ENCODE measurements at places on chromosomes 3 and 15.

GRCh38 chr3:57948080-57948671, 60.0 kb upstream of the FLNB start:
- no peak for DNase-seq

- DNase-seq = peak; percentile 96
Observed at GRCh38 chr3:15205934-15206661, at the start of gene CAPN7. CAPN7 (plus strand) TSS chr3:15206246; CDS start chr3:15206496, 250 bp downstream.

DNA sequence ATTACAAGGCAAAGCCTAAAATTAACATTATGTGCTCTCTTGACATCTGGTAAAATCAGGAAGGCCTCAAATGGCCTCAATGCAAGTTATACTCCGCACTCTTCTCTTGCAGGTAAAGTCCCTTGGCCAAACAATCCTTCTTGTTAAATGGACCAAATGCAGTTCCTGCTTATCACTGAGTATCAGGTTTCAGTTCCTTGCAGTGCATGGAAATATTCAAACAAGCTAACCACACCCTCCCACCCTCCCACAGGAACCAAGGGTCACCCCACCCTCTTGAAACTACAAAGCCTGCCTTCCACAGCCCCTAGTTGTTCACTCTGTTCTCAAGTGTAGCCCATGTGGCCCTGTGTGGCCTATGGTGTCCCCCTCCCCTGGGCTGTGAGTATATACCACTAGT, 171.9 kb upstream of the CADPS start:
- DNase-seq = no peak

- no peak for DNase-seq
Observed at GRCh38 chr15:93239591-93239990, 150.6 kb upstream of the RGMA start.

- no peak for DNase-seq
Observed at GRCh38 chr15:75661100-75661755, 13.5 kb downstream of the SNX33 start.

DNA sequence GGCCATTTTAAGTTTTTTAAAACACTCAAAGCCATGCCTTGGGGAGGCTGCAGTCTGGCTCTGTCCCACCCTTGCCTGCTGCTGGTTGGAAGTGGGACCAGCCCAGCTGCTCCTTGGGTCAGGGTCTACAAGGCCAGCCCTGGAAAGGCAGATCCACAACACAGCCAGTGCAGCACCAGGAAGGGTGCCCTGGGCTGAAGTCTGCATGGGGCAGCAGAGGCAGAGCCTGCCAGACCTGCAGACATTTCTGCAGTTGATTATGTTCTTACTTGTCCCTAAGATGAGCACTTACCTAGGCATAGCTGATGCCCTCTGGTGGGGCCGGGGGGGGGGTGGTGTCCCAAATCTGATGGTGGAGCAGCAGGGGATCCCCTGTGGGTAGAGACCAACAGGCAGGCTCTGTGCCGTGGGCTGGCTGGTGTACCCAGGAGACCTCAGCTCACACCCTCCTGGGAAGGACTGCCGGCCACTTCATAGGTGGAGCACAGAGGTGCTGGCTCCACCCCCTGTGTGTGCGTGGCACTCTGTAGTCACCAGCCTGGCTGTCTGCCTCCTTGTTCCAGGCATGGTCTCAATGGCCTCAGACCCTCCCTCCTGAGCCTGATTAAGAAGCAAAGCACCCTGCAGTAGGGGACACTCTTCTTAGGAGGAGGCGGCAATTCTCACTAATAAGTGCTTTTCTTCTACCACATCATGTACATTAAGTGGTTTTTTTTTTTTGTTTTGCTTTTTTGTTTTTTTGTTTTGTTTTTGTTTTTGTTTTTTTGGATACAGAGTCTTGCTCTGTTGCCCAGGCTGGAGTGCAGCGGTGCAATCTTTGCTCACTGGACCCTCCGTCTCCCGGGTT, 97.4 kb upstream of the KLF13 start:
- peak; percentile 24 for DNase-seq

GRCh38 chr3:193638833-193639232, 45.8 kb downstream of the OPA1 start:
- no peak for DNase-seq

GRCh38 chr3:185866555-185866954, 41.7 kb upstream of the IGF2BP2 start:
- no peak for DNase-seq

DNA sequence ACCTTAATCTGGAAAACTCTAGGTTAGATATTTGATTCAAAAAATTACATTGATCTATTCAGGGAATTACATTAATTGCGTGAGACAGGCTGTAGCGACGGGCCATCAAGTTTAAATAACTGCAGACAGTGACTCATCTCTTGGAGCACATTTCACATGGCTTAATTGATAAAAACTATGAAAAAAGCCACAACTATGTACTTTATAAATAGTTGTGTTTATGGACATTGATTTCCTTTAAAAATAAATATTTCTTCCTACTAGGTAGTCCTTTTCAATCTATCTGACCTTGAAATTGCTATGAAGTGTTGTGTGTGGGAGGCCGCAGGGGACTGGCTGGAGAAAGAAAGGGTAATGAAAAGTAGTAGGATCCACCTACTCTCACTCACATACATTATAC, 157.8 kb downstream of the IL1RAP start:
- DNase-seq = no peak

DNA sequence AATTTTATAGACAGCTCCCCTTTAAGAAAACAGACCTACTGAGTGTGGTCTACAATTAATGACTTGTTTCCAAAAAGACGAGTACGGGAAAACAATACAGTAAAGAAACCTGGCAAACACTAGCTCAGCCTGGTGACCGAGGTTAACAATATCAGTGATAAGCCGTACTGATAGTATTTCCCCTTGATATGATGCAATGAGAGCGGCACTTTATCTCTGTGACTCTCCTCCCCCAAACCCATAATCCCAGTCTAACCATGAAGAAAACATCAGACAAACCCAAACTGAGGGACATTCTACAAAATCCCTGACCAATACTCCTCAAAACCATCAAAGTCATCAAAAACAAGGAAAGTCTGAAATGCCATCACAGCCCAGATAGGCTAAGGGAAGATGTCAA, 8.2 kb downstream of the DENND4A start:
- DNase-seq = no peak

DNA sequence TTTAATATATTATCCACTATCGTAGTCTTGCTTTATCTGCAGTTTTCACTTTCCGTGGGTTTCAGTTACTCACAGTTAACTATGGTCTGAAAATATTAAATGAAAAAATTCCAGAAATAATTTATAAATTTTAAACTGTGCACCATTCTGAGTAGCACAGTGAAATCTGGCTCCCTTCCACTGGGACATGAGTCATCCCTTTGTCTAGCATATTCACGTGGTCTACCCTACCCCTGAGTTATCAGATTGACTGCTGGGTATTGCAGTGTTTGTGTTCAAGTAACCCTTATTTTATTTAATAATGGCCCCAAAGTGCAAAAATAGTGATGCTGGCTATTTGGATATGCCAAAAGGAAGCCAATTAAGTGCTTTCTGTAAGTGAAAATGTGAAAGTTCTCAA, 539.5 kb upstream of the AGTR1 start:
- DNase-seq = no peak

- peak; percentile 73 for DNase-seq
Observed at GRCh38 chr3:122697952-122698620, 17.4 kb downstream of the PARP14 start.

- DNase-seq = no peak
Observed at GRCh38 chr3:102143536-102143935, 291.3 kb upstream of the ZPLD1 start.

GRCh38 chr3:153760948-153761347, 360.2 kb upstream of the ARHGEF26 start:
- DNase-seq = no peak

DNA sequence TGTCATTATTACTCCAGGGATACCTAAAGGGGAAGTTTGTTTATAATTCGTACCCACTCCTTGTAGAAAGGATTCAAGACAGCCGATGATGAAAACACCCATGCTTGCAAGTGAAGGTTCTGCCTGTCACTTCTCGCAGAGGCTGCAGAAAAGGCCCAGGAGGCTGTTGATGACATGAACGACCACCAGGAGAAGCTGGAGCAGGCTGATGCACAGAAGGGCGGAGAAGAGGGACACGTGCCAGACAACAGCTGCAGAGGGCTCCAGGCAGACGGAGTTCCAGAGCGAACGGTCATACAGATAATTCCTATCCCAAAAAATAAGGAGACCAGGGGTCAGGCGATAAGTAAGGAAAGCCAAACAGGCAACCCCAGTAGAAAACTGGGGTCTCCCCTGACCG, 5.7 kb upstream of the DYNLT2B start:
- no peak for DNase-seq

DNA sequence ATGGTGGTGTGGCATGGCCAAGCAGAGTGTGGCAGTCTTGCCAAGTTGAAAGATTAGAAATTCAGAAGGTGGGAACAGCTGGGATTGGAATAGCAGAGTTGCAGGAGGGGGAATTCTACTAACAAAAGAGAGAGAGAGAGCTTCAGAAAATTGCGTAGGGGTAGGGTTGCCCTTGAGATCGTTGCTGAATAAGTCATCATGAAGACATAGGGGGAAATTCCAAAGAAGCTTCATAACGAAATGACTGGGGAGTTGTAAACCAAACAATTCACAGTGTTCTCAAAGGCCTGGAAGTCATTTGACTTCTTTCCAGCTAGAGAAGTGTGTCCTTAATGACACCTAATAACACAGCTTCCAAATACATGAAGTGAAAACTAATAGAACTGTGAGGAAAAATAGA, 26.3 kb upstream of the TIPARP start:
- no peak for DNase-seq

- DNase-seq = no peak
Observed at GRCh38 chr15:100763835-100764750, 115.5 kb upstream of the ALDH1A3 start.

DNA sequence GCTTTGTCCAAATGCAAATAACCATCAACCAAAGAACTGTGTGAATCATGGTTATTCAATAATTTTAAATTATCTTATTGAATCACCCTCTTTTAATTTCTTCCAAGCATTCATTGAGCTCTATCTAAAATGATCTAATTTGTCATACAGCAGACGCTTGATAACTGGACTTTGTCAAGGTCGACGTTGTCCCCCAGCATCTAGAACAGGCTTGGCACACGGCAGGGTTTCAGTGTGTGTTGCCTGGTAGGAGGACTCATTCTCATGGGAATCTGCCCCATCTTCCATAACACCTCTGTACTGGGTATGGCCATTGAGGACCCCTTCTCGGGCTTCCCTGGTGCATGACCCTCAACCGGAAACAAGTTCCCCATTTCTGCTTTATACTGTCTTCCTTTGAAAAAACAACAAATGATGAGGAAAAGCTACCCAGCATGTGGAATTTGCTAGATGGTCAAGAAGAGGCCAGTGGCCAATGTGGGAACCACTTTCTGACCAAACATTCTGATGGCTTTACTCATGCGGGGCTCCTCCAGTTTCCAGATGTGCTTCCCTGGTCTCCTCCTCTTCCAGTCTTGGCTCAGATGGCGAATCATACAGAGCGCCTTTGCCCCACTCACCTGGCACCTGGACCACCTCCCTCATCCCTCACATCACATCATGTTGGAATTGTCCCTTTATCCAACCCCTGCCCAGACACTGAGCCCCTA, 41.7 kb upstream of the SEC22A start:
- DNase-seq = no peak

DNA sequence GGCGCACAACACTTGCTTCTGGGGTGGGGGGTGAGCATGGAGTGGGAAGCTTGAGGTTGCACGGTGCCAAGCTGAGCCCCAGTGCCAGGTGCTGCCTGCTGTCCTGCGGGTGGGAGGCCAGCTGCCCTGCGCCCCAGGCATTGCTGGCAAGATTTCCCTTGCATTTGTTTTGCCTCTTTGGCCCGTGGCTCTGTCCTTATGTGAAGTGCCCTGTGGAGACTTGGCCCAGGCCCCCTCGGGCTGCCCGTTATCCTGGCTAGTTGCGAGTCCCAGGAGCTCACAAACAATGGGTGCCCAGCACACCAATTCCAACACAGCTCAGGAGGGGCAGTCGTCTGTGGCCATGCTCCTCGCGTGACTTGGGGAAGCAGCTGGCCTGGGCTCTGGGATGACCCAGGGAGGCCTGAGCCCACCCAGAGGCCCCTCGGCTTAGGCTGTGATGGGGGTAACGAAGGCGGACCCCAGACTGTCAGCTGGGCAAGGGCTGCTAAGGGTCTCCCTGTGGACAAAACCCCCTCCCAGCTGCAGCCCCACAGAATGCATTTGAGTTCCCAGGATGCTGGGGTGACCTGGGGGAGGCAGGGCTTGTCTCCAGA, 5.9 kb downstream of the C3orf22 start:
- peak; percentile 16 for DNase-seq

DNA sequence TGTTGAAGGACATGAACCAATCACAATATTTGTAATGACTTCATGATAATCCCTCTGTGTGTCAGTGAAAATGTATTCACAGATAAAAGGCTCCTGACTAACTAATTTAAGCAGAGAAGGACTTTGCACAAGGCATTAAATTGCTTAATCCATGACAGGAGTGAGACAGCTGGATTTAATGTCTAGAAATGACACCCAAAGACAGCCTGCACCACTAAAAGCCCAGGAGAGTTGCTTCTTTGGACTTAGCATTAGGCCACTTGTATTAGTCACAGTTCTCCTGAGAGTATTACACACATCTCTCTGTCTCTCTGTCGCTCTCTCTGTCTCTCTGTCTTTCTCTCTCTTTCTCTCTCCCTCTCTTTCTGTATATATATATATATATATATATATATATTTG, 180.4 kb downstream of the GOLGA8K start:
- no peak for DNase-seq

- DNase-seq = no peak
Observed at GRCh38 chr3:177158461-177158860, 38.8 kb downstream of the TBL1XR1 start.

- DNase-seq = no peak
Observed at GRCh38 chr3:187022403-187023029, 92.2 kb downstream of the ST6GAL1 start.

GRCh38 chr3:38204599-38205471, 39.5 kb downstream of the OXSR1 start:
- no peak for DNase-seq

- DNase-seq = peak; percentile 39
Observed at GRCh38 chr3:138078901-138079344, 36.5 kb downstream of the DZIP1L start.

DNA sequence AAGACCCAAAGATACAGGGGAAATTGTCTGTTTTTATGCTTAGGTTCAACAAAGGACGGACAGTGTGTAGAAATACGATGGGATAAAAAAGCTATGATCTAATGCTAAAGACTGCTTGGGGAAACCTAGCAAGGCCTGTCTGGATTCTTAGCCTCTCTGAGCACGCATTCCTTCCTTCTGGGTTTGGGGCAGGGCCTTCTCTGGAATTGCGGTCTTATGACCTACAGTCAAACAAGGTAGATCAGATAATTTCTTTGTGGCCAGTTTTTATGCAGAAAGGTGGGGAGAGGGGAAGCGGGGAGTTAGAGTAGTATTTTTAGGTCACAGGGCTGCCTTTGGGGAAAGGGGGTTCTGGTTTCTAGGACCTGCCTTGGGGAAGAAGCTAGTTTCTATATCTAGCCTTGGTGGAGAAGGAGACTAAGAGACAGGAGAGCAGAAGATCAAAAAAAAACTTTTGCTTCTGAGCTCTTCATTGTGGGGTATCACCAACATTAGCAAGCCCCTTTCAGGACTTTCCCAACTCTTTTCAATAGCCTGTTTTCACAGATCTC, 39.1 kb upstream of the LIPC start:
- DNase-seq = no peak

Data from CD4-positive, alpha-beta T cell treated with Interleukin-15 for 1 hour (primary cell).